Testis (tissue), 5 donors: ENCODE measurements at places on chromosomes 2 and 18. TPM values are rescaled to one million over a fixed set of nuclear protein-coding genes. Genes with fewer than 3 reads are reported as not detected.

- no peak for DNase-seq
Measured at GRCh38 chr2:171308280-171309054, 125.3 kb downstream of the METTL8 start.

DNA sequence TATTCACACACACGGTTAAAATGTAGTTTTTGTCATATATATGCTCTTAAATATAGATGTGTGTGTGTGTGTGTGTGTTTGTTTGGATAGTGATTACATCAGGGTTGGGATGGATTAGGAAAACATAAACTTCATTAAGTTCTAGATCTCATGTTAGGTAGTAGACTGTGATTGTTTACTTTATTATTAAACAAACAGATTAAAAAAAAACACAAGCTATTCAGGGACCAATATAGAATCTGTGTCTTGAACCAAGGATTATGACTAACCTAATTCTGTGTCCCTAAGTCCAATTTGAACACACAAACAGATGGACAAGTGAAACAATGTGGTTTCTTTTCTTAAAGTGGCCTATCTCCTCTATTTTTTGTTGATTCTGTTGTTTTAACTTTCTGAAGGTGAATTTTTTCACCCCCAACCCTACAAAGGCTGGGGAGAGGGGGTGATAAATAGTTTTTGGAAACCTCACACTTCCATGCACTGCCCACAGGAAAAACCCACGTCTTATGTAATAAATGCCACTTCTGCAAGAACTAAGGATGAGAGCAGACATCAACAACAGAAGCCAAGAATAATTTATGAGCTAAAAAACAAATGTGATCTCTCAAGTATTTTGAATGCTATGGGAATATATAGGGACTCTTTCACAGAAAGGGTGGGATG, 40.7 kb downstream of the IL1R2 start:
- no peak for DNase-seq

DNA sequence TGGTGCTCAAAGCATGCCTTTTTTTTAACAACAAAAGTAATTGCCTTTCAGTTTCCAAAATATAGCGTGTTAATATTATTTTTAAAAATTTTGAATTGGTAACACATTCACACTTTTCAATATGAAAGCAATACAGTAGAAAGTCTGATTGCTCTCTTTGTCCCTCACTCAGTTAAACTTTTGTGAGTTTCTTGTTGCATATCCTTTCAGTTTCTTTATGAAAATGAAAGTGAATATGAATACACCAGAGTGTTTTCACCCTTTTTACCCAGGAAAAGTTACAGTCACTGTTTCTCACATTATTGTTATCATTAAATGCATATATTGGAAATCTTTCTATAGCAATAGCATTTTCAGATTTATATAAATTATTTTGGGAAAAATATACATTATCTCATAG, 377.4 kb upstream of the CRIM1 start:
- no peak for DNase-seq

- peak; percentile 73 for DNase-seq
Measured at GRCh38 chr2:70029814-70030409, 57.4 kb upstream of the PCBP1 start.

DNA sequence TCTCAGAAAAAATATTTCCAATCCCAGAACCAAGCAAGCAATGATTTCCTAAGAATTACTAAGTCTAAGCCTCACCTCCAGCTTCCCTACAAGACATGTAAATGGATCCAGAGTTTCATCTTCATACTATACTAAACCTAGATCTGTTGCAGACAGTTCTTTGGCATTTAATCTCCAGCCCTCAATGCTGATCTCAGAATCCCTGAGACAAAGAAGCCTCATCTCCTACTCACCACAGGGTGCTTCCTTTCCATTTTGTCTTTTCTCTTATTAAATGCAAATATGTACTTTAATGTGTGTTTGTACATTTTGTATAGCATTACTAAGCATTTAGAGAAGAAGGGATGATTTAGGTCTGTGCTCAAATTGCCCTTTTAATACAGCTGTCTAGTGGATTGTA, 954.9 kb downstream of the TDRD15 start:
- no peak for DNase-seq

DNA sequence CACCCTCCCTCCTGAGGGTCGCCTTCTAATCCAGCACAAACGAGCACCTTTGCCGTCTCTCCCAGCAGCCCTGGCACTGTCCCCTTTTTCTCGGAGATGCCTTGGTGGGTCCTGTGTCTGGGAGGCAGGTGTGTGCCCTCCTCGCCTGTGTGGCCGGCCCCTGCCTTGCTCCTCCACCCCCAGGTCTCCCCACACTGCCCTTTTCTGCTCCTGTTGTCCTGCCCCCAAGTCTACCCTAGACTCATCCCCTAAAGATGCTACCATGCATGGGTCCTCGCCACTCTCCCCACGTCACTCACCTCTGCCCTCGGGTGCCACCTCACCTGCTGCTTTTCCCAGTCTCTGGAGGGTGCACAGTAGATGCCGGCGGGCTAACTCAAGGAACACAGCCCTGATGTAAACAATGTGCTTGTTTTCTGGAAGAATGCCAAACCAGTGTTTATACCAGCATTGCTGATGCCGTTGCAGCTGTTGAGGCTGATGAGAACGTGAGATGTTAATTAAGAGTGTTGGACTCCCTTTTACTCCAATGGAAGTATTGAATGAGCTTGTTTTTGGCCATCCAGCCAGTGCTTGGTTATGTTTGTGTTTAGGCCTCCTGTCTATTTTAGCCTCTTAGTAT, 223.1 kb downstream of the AGAP1 start:
- DNase-seq: no peak

DNA sequence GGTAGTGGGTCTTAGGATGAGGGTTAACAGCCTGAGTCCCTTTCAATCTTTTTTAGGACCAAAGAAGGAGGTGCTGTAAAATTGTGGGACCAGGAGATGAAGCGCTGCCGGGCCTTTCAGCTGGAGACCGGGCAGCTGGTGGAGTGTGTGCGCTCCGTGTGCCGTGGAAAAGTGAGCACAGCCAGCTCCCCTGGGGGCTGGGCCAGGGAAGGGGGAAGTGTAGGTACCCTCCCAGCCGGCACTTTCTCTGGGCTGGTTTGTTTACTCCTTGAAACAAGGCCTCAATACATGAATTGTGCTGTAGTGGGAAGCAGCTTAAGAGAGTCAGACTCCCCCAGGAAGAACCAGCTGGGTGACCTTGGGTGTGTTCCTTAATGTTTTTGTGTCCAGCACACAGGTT, 90.1 kb downstream of the RTN4 start:
- peak; percentile 30 for DNase-seq

DNA sequence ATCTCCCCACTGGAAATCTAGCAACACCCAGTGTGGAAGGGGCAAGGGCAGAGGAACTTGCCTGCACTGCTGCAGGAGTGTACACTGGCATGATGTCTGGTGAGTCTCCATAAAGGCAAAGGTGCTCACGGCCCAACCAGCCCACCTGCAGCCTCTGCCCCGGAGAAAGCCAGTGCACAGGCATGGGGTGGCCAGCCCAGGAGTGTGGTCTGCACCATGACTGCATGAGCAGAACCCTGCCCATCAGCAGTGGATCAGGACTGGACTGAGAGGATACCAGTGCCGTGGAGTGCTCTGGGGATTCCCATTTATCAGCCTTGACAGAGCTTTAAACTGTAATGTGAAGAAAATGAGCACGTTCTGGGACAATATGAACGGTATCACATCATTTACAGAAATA, 342.6 kb upstream of the HS6ST1 start:
- DNase-seq: no peak

DNA sequence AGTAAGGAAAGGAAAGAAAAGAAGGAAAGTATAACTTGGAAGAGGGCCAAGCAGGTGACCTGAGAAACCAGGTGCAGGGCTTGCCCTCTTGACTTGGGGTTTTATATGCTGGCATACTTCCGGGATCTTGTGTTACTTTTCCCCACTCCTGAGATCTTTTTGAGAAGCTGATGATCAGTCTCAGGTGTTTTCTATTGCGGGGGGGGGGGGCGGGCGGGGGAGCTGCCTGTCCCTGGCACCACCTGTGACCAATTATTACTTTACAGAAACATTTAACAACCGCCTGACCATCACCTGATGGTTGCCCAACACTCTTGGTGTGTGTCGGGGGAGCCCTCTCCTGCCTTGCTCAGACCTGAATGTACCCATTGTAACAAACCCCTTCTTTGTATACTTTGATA, 6.9 kb upstream of the CASP10 start:
- DNase-seq: peak; percentile 62

- no peak for DNase-seq
Measured at GRCh38 chr18:58225101-58225500, 181.1 kb downstream of the NEDD4L start.

DNA sequence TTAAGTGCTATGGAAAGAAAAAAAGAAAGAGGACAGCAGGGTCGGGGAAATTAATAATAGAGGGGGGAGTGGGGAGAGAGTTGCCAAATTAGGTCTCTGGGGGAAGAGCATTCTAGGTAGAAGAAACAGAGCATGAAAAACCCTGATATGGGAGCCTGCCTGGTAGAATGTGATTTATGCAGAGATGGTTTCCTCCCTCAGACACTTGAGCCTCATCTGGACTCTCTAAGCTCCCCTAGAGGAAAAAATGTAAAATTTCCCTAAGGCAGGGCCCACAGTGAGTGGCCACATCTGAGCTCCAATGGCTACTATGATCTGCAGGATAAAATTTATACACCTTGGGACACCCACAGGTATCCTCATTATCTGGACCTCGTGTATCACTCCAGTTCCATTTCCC, 20.6 kb upstream of the EPAS1 start:
- DNase-seq: no peak

- DNase-seq: no peak
Measured at GRCh38 chr2:168172071-168172470, 75.3 kb downstream of the STK39 start.

- no peak for DNase-seq
Measured at GRCh38 chr2:241007111-241007510, 8.7 kb downstream of the SNED1 start.

DNA sequence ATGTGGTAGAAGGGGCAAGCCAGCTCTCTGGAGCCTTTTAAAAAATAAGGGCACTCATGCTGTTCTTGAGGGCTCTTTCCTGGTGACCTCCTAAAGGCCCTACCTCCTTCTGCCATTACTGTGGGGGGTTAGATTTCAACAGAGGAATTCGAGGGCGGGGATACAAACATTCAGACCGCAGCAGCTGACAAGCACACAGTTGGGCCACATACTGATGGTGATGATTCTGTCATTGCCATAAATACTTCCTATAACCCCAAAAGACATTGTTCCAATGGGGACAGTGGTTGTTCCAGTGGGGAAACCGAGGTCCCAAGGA, 67.0 kb downstream of the TSHZ1 start:
- no peak for DNase-seq

GRCh38 chr2:45254025-45254424, 244.8 kb upstream of the SIX2 start:
- DNase-seq: no peak

DNA sequence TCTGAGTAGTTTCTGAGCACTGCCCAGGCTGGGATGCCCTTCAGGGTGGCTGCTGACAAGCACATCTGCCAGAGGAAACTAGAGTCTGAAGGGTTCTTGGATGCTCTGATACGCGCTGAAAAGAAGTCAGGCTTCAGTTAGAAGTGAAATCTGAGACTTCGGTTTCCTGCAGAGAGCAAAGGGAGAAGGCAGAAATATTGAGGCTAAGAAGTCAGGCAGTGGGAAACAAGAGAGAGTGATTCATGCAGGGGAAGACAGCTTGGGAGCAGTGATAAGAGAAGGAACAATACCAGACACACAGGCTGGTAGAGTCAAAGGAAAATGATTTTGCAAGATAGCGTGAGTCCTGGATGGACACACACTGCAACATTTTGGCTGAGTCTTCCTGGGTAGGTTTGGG, 51.0 kb upstream of the BOD1L2 start:
- DNase-seq: no peak

GRCh38 chr18:40789286-40789685, 1165.7 kb upstream of the PIK3C3 start:
- no peak for DNase-seq

DNA sequence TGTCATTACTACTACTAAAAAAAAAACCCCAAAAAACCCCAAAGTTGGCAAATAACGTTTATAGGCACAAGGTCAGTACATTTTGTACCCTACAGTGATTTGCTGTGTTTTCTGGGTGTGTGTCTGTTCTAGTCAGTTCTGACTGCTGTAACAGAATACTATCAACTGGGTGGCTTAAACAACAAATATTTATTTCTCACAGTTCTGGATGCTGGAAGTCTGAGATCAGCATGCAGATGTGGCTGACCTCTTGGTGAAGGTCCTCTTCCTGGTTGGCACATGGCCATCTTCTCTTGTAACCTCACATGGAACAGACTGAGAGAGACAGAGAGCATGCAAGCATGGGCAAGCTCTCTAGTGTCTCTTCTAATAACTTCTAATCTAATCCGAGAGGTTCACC, 103.1 kb downstream of the CERS6 start:
- DNase-seq: peak; percentile 39

DNA sequence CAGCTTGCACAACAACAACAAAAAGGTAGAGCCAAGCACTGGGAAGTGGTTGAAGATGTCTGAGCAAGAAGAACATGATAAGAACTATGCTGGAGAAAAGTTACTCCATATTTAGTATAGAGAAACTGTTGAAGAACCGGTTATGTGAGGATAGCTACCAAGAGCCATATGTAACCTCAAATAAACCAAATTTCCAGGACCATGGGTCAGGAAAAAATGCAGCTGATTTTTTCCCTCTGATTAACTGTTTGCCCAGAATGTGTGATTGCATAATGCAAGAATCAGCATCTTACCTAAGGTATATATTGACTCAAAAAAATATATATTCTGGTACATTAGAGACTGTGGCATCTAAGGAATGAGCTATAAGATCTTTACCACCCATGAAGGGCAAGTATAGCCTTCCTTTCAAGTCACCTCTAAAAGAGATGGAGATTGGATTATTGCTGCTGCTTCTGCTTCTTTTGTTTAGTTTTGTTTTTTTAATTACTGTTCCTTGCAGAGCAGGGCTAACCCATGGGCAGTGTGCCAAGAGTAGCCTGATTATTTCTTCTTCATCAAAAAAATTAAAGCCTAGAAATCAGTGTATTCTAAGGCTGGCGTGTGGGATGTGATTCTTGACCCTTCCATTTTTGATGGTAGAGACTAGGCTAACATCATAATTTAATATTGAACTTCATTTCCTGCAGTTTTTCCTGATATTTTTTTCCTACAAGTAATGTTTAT, 76.9 kb upstream of the MAP3K20 start:
- no peak for DNase-seq

The FLACC1 gene
- total RNA-seq: 21.5 TPM

The KCNJ13 gene
- 1.3 TPM for total RNA-seq

The POTEC gene
- 70.2 TPM for total RNA-seq

The FEV gene
- not detected for total RNA-seq

The CDKL4 gene
- 4.2 TPM for total RNA-seq

The GPC1 gene
- 479 TPM for total RNA-seq

The RGPD4 gene
- 3.0 TPM for total RNA-seq

The HOXD9 gene
- total RNA-seq: 21.2 TPM

The SEMA4C gene
- total RNA-seq: 17.6 TPM
